ENCODE measurements at places on chromosomes 13 and 19. TPM values are rescaled to one million over a fixed set of nuclear protein-coding genes. Genes with fewer than 3 reads are reported as not detected.
A peak's percentile ranks its signal among the peaks of the same experiment; 100 is the strongest.

Gene ZNF490
- 11.2 TPM for total RNA-seq

Gene LRRC25
- total RNA-seq, result 0.19 TPM

DNA sequence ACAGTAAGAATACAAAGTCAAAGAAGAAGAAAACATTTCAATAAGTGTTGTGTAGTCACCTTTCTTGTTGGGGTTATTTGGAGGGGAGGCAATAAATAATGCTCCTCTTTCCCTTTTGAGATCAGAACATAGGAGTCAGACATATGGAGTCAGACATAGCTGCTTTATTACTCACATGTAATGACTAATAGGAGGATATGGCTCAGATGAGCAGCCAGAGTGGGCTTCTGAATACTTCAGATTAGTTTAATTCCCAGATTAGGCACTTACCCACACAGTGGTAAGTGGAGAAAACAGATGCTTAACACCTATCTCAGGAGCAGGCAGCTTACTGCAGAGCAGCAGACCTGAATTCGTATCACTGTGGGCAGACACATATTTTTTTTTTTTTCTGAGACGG is 31.7 kb upstream of the C1QTNF9B start:
- no peak for DNase-seq
- H3K4me3 ChIP-seq, result no peak overlapping the region
- no peak overlapping the region for H3K27ac ChIP-seq
- no peaks in the 10 kb centered on the region for H3K27me3 ChIP-seq
- H3K36me3 ChIP-seq, result no peaks in the 10 kb centered on the region

GRCh38 chr13:34128661-34129060 is 310.7 kb downstream of the RFC3 start:
- no peaks in the 10 kb centered on the region for H3K27me3 ChIP-seq
- H3K27ac ChIP-seq, result no peak overlapping the region
- H3K4me1 ChIP-seq, result peaks cover 3% of the 10 kb centered on the region
- no peaks in the 10 kb centered on the region for H3K36me3 ChIP-seq

DNA sequence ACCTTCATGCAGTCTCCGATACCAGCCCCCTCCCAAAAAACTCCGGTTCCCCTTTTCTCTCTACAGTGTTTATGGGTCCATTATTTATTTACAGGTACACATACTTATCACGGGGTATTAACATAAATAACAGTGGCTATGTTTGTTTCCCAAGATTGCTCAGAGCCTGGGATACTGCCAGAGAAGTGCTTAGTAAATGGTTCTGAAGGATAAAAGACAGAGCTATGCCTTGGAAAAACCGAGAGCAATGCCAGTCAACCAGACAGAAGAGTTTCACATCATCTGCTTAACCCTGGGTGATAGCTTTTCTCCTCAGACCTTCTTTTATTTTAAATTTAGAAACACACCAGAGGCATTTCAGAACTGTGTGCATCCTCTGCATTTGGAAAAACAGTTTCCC is 61.3 kb downstream of the NUFIP1 start:
- peaks cover 12% of the 10 kb centered on the region for H3K4me1 ChIP-seq
- H3K27ac ChIP-seq, result no peak overlapping the region
- H3K36me3 ChIP-seq, result no peaks in the 10 kb centered on the region
- no peak overlapping the region for H3K4me3 ChIP-seq

Gene RBM42
- total RNA-seq, result 79.6 TPM

Gene GRIK5
- total RNA-seq, result 5.8 TPM

- H3K36me3 ChIP-seq, result no peaks in the 10 kb centered on the region
- no peak overlapping the region for H3K27ac ChIP-seq
- H3K27me3 ChIP-seq, result no peaks in the 10 kb centered on the region
- DNase-seq, result no peak
Measured at GRCh38 chr13:101178406-101178805, 237.9 kb downstream of the NALCN start.

GRCh38 chr19:13978351-13979243 is 26.3 kb downstream of the DCAF15 start:
- H3K27ac ChIP-seq, result no peak overlapping the region
- H3K4me3 ChIP-seq, result peak overlapping the region; percentile 54
- H3K36me3 ChIP-seq, result peaks cover 12% of the 10 kb centered on the region
- DNase-seq, result peak; percentile 87
- no peaks in the 10 kb centered on the region for H3K27me3 ChIP-seq
- peaks cover 7% of the 10 kb centered on the region for H3K4me1 ChIP-seq

Gene CEACAM20
- total RNA-seq, result 2.3 TPM

DNA sequence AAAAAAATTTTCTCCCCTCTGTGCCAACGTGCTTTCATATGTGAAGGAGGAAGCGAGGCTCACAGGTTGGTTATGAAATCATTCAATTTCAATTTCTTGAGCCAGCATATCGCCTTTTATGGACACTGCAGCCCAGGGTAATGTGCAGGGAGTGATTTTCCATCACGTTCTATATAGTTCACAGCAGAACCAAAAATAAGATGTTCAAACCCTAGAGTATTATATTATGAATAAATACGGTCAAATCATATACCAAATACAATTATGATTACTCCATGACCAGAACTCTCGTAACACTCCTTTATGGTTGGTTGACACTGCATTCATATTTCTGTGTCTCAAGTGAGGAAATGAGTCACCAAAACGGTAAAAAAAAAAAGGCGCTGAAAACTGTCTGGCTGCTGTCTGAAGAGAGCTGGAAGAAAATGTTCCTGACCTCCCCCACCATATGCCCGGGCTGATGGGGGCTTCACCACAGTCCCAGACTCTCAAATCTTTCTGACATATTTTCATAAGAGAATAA is 75.8 kb upstream of the UBAC2 start:
- no peak for DNase-seq
- no peaks in the 10 kb centered on the region for H3K27me3 ChIP-seq
- no peaks in the 10 kb centered on the region for H3K4me1 ChIP-seq
- H3K4me3 ChIP-seq, result no peak overlapping the region

DNA sequence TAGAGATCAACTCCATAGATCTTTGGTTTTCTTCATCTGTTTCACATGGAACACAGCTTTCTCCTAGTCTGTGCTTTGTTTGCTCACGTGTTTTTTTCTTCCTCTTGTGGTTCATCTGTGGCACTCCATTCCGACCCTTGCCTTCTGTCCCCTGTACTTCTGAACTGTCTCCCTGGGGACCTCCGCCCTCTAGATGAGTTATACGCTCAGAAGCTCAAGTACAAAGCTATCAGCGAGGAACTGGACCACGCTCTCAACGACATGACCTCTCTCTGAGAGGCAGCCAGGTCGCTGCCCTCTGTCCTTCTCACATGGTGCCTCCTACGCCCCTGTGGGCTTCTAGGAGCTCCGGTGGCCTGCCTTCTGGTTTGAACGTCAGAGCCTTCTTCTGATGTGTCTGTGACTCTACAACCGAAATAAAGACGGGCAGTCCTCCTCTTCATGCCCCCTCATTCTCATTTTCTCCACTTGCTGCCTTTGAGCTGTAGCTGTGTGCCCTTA is 16.6 kb upstream of the RAB8A start:
- DNase-seq, result no peak
- H3K4me1 ChIP-seq, result peaks cover 11% of the 10 kb centered on the region
- no peaks in the 10 kb centered on the region for H3K27me3 ChIP-seq
- H3K4me3 ChIP-seq, result peak overlapping the region; percentile 23
- peaks cover 54% of the 10 kb centered on the region for H3K36me3 ChIP-seq

DNA sequence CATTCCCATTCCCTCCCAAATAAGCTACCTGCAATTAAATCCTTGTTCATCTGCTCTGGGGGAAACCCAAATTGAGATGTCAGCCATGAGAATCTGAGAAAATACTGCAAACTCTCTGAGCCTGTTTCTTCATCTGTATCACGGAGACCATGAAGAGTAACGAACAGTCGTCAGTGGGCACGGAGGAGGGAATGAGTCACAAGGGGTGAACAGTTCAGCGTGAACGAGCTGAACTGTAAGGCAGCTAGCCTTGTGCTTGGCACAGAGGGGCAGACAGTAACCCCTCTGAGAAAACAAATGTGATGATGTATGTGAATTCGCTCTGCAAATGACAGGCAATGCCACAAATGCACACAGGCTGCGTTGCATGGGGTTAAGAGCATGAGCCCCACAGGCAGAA is 288.7 kb downstream of the FOXO1 start:
- no peak overlapping the region for H3K4me3 ChIP-seq
- H3K36me3 ChIP-seq, result no peaks in the 10 kb centered on the region
- H3K4me1 ChIP-seq, result peaks cover 6% of the 10 kb centered on the region
- peaks cover 6% of the 10 kb centered on the region for H3K27me3 ChIP-seq
- no peak for DNase-seq
- no peak overlapping the region for H3K27ac ChIP-seq

Gene FCER2
- not detected for total RNA-seq

Gene KRTDAP
- 2.0 TPM for total RNA-seq

Gene CBY2
- not detected for total RNA-seq

GRCh38 chr13:97030705-97031452 is 36.6 kb upstream of the OXGR1 start:
- no peaks in the 10 kb centered on the region for H3K36me3 ChIP-seq
- no peaks in the 10 kb centered on the region for H3K27me3 ChIP-seq
- H3K27ac ChIP-seq, result no peak overlapping the region
- H3K4me3 ChIP-seq, result no peak overlapping the region
- H3K4me1 ChIP-seq, result peaks cover 10% of the 10 kb centered on the region

- H3K27ac ChIP-seq, result no peak overlapping the region
- H3K4me3 ChIP-seq, result no peak overlapping the region
- H3K4me1 ChIP-seq, result no peaks in the 10 kb centered on the region
- H3K36me3 ChIP-seq, result no peaks in the 10 kb centered on the region
Measured at GRCh38 chr19:3775831-3776230, 3.8 kb upstream of the RAX2 start.

DNA sequence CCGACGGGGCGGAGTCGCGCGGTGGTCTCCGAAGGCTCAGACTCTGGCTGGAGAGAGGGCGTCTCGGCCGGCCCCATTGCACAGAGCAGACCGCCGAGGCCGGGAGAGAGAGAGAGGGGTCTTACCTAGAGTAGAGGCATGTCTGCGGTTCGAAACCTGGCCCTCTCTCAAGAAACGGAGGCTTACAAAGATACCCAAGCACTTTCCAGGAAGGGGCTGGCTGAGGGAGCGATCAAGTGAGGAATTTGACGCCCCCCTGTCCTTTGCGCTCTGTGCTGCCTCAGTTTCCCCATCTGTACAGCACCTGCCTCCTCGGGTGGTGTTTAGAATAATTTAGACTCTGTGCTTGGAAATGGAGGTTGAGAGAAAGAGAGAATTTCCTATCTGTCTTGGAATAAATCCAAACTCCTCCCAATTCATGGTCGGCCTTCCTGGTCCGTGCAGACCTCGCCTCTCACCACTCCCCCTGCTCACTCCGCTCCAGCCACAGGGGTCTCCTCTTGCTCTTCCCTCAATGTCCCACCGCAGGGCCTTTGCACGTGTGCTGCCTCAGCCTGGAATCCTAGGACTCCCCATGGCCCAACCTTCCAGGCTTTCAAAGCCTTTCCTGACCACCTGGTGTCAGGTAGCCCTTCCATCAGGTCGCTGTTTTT is 658 bp upstream of the ISOC2 start:
- H3K27me3 ChIP-seq, result peaks cover 20% of the 10 kb centered on the region
- peak overlapping the region; percentile 94 for H3K27ac ChIP-seq
- peak overlapping the region; percentile 97 for H3K4me3 ChIP-seq
- no peak for DNase-seq

DNA sequence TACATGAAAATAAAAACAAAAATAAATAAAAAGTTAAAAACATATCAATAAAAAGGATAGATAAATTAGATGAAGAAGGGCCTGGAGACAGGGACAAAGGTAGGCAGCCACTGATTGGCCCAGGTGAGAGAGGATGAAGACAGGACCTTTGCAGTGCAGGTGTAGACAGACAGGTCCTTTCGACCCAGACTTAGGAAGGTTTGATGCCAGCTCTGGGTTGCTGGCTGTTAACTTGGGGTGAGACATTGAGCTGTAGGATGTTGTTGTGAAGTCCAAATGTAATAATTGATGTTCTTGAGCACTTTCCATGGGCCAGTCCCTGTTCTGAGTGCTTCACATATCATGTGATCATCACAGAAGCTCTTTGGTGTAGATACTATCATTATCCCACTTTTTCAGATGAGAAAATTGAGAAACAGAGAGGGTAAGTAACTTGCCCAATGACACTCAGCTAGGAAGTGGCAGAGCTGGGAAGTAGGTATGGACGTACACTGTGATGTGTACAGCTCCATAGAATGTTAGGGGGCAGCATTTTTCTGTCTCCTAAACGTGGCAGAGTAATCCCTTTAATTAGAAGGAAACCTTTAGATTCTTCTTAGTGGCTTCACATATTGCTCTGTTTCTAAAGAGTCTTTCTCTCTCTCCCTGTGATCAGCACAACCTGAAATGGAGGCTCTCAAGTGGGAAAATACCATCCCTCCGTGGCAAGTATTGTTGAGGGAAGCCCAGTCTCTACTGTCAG is 76.0 kb upstream of the STK24 start:
- peaks cover 2% of the 10 kb centered on the region for H3K36me3 ChIP-seq
- peak overlapping the region; percentile 71 for H3K4me3 ChIP-seq
- H3K27me3 ChIP-seq, result peaks cover 3% of the 10 kb centered on the region
- no peak for DNase-seq

DNA sequence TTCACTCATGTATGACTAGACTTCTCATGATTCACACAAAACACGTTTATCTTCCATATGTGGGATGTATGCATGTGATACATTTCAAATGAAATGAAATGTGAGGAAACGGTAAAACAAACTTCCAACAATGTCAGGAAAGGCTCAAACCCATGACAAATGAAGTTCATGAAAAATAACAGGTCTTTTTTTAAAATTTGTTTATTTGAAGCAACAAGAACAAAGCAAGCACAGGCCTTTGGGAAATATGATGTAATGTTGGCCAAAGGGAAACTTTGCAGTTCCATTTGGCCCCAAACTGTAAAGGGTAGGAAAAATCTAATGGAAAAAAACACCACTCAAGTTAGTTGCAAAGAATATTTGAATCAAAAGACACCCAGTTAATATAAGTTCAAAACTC is 463.8 kb upstream of the ARGLU1 start:
- H3K4me3 ChIP-seq, result no peak overlapping the region
- H3K27me3 ChIP-seq, result no peaks in the 10 kb centered on the region
- H3K36me3 ChIP-seq, result no peaks in the 10 kb centered on the region
- no peak overlapping the region for H3K27ac ChIP-seq

GRCh38 chr13:36362251-36362650 is 16.1 kb upstream of the SPART start:
- peaks cover 3% of the 10 kb centered on the region for H3K36me3 ChIP-seq
- peaks cover 5% of the 10 kb centered on the region for H3K4me1 ChIP-seq
- H3K27ac ChIP-seq, result no peak overlapping the region
- H3K27me3 ChIP-seq, result no peaks in the 10 kb centered on the region
- DNase-seq, result no peak
